ENCODE measurements at places on chromosomes 1 and 21.
A peak's percentile ranks its signal among the peaks of the same experiment; 100 is the strongest.

DNA sequence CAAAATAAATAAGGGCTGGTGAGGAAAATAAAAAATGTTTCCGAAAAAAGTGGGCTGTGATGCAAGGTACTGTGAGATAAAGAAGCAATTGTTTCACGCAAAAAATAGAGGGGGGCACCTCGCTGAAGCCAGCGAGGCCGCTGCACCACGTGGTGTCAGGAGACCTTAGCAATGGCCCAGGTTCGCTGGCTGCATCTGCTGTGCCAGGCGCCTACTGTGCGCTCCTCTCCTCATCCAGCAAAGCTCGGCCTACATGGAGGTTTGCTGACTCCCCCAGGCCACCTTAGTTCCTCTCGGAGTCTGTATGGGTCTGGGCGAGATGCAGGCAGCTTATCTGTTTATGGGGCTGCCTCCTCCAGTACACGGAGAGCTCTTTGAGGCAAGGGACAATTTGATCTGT, 119.6 kb downstream of the NR5A2 start:
- no peak for DNase-seq

DNA sequence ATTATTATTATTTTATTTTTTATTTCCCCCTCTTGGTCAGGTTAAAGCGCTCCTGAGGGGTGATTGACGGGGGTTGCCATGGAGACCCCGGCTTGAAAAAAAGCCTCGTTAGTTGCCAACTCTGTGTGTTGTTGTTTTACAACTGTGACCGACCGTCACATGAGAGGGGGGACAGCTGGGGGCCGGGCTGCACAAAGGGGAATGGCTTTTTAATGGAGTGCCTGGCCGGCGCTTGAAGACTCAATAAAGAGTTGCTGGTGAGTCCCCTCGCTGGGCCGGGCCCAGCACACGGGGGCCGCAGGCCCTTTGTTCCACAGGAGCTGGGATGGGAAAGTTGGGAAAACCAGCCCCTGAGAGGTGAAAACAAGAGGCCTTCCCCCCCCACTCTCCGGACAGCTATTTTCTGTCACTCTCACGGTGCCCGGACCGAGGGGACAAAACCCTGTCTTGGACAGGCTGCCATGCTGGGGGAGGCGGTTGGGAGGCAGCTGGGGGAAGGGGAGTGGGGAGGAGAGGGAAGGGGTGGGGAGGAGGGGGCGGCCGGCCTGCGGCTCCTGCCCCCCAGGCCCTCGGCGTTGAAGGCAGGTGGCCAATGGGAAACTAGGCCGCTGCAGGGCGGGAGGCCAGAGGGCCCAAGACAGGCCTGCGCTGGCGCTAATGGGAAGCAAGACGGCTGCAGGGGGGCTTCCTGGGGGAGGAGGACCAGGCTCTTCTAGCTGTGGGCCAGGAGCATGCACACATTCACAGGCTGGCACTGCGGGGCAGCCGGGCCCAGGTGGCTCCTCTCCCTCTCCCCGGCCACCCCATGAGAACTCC, 67.6 kb downstream of the CASZ1 start:
- DNase-seq = no peak

- no peak for DNase-seq
These were observed 86.5 kb upstream of the KAZN start for GRCh38 chr1:14511796-14512585.

DNA sequence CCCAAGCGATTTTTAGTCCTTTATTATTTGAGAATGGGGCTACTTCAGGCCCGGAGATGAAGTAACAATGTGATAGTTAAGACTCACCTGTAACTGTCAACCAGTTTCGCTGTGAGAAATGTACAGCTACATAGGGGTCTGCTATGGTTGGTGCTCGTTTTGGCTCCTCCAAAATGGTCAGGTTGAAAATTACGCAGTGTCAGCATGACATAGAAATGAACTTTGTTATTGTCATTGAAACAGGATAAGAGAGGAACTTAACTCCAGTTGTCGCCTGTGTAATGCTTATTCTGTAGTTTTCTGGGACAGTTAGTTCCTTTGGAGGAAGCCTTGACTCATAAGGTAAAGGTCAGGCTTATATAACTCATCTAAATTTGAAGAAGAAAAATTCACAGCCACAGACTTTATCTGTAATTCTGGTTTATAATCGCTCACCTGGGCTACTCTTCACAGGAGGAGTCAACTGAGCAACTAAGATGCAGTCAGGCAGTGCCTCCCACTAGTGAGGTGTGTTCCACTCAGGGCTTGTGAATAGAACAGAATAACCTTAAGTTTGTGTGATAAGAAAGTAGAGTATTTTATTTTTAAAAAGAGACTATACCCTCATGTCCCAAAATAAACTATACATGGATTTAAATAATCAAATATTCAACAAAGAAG, 130.9 kb downstream of the CD247 start:
- no peak for DNase-seq

GRCh38 chr1:57418971-57419370, 4.9 kb downstream of the DAB1 start:
- DNase-seq = no peak

DNA sequence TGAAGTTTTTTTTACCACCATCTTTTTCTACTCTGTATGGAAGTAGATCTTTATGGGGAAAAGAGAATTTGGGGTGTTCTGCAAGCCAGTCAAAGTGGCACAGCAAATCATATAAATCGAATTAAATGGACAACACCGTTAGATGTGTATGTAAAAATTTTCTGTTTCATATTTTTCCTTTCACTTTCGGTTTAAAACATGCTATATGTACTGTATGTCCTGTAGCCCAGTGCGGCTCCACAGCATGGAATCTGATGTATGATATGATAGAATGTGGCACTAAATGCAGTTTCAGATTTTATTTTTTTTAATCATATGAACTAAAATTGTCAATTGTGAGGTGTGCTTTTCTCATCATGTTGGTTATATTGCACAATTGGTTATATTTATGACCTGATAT, 32.9 kb downstream of the RAB4A start:
- DNase-seq = no peak

- peak; percentile 16 for DNase-seq
These were observed 16.1 kb upstream of the STMN1 start for GRCh38 chr1:25922056-25922970.

DNA sequence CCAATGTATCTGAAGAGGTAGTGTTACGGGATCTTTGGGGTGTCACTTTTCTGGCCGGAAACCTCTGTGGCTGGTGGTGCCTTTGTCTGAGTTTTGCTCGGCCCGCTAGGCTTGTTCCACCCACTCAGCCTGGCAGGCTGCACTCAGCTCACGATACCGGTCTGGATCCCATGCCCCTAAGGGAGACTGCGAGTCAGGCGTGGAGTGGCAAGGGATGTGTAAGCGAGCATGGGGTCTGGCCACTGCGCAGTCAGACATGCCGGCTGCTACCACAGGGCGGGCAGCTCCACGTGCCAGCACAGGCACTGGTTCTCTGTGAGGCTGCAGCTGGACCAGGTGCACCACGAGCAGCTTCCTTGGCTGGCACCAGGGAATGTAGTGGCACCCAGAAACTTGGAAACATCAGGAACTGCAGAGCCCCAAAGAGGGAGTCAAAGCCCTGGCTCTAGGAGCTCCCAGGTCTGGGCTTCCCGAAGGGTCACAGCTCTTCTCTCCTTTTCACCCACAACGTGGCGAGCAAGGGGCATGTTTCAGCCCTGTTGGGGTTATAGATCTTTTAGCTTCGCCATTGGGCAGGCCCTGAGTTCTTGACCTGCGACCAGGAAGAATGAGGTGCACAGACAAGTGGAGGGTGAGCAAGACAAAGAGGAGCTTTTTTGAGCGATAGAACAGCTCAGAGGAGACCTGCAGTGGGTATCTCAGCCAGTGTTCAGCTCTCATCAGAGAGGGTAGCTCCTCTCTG, 23.8 kb upstream of the LRRC8C start:
- DNase-seq = peak; percentile 71

DNA sequence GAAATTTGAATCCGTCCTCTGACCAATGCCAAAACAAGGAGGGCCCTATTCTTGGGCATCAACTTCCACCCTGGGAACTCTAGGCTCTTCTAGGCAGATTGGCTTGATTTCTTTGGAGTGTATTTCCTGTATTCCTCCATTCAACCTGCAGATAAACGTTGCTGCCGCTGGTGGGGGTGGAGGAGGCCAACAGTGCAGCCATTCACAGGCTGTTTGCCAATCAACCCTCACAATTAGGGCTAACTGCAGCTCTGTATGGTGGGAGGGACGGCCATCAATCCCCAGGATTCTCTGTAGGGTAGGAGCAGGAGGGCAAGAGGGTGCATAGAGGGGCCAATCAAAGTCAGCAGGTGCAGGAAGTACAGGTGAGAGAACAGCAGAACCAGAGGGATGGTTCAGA, 273.1 kb upstream of the PROX1 start:
- DNase-seq = no peak

- peak; percentile 66 for DNase-seq
These were observed 1.3 kb upstream of the IL19 start for GRCh38 chr1:206769304-206769731.

GRCh38 chr1:204828352-204828850, 42.3 kb upstream of the NFASC start:
- peak; percentile 13 for DNase-seq

DNA sequence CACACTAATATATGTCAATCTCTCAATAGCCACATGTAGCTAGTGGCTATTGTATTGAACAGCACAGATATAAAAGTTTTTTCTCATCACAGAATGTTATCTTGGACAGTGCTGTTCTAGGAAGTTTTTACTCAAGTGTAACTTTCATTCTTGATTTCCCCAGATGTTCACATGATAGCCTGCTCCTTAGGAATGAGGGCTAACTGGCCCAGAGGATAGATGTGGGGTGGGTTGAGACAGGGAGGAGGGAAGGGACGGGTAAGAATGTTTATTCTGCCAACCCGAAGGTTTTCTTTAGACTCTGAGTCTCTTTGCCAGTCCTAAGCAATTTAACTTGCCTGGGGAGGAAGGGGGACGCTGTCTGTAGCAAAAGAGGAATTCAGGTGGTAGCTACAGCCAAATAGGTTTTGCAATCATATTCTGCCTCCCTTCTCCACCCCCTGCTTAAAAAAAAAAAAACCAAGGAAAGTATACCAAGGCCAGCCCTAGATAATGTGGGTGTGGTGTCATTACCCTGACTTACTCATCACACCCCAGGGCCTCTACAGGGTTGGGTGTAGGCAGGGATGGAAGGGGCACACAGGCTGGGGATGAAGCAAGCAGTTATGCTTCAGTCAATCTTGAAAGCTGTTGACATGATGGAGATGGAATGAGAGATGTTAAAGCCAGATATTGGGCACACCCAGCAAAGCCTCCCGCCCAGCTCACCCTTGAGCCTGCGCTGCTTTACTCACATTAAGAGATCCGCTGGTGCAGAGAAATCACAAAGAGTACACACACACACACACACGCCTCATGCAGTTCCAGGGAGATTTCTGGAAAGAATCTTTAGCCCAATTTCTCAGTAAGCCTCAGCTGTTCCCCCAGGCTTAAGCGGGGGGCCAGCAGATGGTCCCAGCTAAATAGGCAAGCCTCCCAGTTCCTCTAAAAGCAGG, 59.9 kb downstream of the PLXNA2 start:
- no peak for DNase-seq

GRCh38 chr1:228851193-228851592, 115.9 kb downstream of the RHOU start:
- no peak for DNase-seq

- DNase-seq = no peak
These were observed 18.5 kb upstream of the ACTL8 start for GRCh38 chr1:17736625-17737024.

GRCh38 chr1:20578721-20579395, 10.0 kb upstream of the CDA start:
- no peak for DNase-seq

DNA sequence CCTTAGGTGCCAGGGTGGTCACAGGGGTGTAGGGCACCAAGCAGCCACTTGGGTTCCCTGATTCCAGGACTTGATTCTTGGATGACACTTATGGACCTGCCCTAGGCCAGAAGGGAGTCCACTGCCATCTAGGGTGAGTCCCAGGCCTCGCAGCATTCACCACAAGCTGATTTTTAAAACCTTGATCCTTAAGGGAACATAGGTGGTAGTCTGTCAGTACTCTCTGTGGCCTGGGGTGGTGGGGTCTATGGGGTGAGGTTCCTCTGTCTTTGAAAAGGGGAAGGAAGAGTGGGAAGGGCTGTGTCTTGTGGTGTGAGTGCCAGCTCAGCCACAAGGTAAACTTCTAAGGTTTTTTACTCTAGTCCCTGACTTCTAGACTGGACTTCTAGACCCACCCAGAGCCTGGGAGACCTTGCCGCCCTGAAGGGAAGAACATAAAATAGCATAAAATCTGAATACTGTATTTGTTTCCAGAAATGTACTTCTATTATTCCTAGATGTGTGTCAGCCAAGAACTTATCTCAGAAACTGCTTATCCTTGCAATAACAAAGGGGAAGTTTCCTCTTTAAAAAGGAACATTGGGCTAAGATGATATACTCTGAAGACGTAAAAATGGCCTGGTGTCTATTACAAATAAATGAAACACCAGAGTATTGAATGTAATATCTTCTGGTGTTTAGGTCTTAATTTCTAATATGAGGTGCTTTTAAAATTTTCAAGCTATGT, 757.3 kb downstream of the LTN1 start:
- DNase-seq = no peak

DNA sequence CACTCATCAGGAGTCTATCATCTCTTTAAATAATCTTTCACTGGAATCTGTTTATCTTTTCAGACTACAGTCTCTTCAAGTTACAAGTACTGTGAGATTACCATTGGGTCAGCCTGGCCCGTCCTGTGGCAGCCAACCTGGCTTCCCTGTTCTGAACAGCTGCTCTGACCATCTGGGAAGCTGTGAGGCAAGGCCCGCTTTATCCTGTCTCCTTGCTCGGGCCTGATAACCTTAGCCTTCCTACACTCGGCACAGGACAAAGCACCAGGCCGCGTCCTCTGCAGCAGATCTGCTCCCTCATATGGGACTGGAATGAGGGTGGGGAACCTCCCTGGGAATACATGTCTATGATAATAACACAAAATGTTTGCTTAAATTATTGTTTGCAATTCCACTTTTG, 113.3 kb downstream of the PTPN14 start:
- DNase-seq = no peak

DNA sequence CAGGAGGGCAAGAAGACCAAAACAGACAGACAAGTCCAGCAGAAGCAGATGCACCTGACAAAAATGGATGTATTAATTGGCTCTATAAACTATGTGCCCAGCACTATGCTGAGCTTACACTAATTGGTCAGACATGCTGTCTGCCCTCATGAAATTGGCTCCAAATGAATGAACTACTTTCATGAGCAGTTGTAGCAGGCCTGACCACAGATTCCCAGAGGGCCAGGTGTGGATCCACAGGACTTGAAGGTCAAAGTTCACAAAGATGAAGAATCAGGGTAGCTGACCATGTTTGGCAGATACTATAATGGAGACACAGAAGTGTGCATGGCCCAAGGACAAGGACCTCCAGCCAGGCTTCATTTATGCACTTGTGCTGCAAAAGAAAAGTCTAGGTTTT, 14.5 kb downstream of the SLAMF7 start:
- DNase-seq = no peak

- DNase-seq = no peak
These were observed 12.9 kb upstream of the PDE9A start for GRCh38 chr21:42640486-42640885.

GRCh38 chr1:160755461-160755860, 16.4 kb downstream of the SLAMF7 start:
- DNase-seq = no peak

Measured in stimulated activated CD8-positive, alpha-beta memory T cell treated with anti-CD3 and anti-CD28 coated beads, Interleukin-15, amount 100 ng/mL, for 48 hours (primary cell).